Breast epithelium (tissue), 4 donors: ENCODE measurements at places on chromosomes 1 and 21. TPM values are rescaled to one million over a fixed set of nuclear protein-coding genes. Genes with fewer than 3 reads are reported as not detected.

DNA sequence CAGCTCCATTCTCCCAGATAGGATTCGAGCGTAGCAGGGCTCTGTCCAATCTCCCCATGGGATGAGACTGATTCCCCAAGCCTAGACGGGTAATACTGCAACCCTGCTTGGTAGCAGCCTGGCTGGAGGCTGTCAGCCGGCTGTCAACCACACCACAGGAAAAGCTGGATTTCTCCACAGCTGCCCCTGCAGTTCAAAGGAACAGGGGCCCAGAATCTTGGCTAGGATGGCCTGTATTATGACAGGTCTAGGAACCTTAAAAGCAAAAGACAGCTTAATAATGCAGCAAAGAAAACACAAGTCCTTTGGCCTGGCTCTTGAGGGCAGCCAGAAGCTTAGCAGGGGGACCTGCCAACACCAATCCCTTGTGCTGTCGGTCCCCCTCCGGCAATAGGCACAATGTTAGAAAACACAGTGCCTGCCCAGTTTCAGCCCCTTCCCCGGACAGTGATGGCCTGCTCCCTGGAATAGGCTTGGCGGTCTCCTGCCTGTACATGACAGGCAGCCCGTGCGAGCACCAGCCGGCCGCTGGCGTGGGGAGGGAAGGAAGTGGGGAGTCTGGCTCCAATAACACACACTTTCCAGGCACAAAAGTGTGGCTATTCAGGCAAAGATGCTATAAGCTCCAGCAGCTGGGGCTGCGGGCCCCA, 90.5 kb downstream of the TRABD2B start:
- H3K4me3 ChIP-seq, result no peak overlapping the region
- peak overlapping the region; percentile 7 for H3K27ac ChIP-seq
- H3K27me3 ChIP-seq, result no peaks in the 10 kb centered on the region
- H3K4me1 ChIP-seq, result peaks cover 5% of the 10 kb centered on the region

DNA sequence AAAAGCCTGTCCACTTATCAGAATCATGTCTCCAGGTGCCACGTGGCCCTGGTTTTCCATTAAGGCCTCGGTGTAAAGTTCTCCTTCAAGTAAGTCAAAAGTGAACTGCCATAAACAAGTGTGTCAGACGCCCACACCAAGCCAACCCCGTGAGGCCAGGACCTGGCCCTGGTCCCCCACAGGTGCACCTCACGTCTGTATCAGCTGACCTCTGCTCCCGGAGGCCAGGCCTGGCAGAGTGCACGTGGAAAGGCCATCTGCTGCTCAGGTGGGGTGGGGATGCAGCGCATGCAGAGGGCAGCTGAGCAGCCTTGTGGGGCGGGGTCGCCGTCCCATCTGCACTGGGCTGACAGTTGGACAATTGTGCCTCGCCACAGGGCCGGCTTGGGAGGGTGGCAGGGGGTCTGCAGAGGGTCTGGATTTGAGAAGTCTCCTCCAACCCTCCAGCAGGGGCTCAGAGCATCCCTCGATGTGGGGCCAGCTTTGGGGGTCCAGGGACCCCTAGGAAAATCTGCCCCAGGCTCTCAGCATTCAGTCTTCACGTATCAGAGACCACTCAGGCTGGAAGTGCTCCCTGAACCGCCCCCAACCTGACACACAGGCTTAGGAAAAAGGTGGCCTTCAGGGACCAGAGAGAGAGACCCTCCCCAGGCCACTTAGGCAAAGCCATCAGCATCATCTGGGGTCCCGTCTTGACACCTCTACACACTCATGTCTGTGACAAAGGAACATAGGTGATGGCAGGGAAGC, 3.0 kb downstream of the SLC19A1 start:
- no peak overlapping the region for H3K27ac ChIP-seq
- no peaks in the 10 kb centered on the region for H3K27me3 ChIP-seq
- peaks cover 6% of the 10 kb centered on the region for H3K4me1 ChIP-seq
- H3K36me3 ChIP-seq, result no peaks in the 10 kb centered on the region

DNA sequence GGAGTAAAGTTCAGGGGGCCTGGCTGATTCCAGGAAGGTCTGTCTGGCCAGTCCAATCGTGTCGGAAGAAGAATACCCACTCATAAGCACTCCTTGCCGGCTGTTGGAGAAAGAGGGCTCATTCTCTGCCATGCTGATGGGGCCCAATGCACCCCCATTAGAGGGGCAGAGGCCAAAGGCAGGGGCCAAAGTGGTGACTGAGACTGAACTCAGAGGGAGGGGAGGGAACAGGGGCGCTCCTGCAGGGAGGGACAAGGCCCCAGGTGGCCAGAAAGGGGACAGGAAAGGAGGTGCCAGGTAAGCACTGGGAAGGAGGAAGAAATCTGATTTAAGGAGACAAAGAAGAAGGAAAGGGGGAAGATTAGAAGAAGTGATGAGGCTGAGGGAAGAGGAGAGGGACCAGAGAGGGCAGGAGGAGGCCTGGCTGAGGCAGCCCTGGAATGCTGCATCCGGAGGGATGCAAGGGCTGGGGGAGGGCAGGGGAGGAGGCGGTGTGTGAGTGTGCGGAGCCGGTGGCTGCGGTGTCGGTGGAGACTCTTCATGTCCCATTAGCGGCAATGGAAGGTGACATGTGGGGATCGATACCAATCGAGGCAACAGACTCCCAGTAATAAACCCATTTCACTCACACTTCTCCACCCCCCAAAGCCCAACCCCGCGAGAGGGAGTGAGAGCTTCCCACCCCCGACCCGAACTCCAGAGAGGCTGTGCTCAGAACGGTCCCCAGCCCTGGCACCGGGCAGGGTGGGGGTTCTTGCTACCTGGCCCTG, 12.0 kb upstream of the ETV3L start:
- no peak overlapping the region for H3K4me3 ChIP-seq
- peak overlapping the region; percentile 5 for H3K27ac ChIP-seq
- no peak for DNase-seq
- no peaks in the 10 kb centered on the region for H3K36me3 ChIP-seq

- no peak overlapping the region for H3K27ac ChIP-seq
- peaks cover 12% of the 10 kb centered on the region for H3K36me3 ChIP-seq
- no peak for DNase-seq
Measured at GRCh38 chr1:62444701-62445100, 7.9 kb downstream of the USP1 start.

GRCh38 chr21:27122686-27123085, 155.8 kb upstream of the ADAMTS5 start:
- H3K27me3 ChIP-seq, result no peaks in the 10 kb centered on the region
- no peak for DNase-seq
- no peaks in the 10 kb centered on the region for H3K36me3 ChIP-seq
- no peaks in the 10 kb centered on the region for H3K4me1 ChIP-seq

PGLYRP3 gene
- not detected for total RNA-seq

- no peaks in the 10 kb centered on the region for H3K36me3 ChIP-seq
- H3K4me3 ChIP-seq, result no peak overlapping the region
- peaks cover 4% of the 10 kb centered on the region for H3K4me1 ChIP-seq
- DNase-seq, result no peak
- H3K27ac ChIP-seq, result peak overlapping the region; percentile 25
Measured at GRCh38 chr1:31752952-31753475, 11.1 kb downstream of the ADGRB2 start.

SGIP1 gene
- total RNA-seq, result 6.6 TPM

DNA sequence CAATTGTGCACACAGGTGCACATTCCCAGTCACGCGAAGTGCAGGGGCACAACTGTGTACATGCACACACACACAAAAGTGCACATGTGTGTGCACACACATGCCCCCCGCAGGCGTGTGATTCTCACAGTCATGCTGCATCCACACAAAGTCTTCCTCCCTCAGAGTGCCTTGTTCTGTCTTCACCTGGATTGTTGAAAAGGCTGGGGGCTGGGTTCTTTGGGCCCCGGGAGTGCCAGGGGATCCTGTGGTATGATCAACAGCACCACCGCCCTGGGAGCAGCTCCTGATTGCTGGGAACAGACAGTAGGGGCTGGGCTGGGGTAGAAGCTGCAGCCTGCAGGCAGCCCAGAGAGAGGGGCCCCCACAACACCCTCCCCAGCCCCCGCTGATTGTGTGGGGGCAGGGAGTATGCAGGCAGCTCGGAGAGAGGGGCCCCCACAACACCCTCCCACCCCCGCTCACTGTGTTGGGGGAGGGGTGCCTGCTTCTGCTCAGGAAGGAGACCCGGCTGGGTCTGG, 3.4 kb downstream of the COL18A1 start:
- DNase-seq, result no peak
- H3K4me3 ChIP-seq, result no peak overlapping the region
- H3K4me1 ChIP-seq, result peaks cover 25% of the 10 kb centered on the region
- H3K36me3 ChIP-seq, result no peaks in the 10 kb centered on the region

DNA sequence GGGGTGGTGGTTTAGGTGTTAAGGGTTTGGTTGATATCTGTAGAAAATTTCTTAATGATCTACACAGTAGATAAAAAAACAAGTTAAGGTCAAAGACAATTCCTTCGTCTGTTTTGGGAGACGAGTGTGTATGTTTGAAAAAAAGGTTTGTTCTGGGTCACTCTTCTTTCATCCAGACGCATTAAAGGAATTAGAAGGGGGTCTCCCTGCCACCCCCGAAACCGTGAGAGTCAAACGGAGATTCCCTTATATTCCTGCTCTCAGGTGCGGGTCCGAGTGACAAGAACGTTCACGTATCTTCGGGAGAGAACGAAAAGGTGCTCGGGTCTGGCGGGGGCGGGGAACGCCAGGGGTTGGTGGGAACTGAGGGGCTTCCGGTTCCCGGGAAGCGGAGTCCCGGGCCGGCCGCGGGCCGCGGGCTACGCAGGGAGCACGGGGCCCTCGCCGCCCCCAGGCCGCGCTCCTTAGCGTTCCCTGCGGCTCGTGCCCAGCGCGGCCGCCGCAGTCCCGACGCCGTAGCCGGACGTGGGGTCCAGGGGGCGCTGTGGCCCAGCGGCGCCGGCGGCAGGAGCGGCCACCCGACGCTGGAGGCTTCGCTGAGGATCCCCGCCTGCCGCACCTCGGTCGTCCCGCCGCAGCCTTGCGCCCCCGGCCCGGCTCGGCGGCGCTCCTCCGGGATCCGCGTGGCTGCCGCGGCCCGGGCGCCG, at the start of gene ZFYVE9:
TSS of gene ZFYVE9 (plus strand) at position 577 of the 707 bp plus-strand sequence. CDS start 91,118 bp downstream, outside the sequence.
- H3K27me3 ChIP-seq, result no peaks in the 10 kb centered on the region
- H3K27ac ChIP-seq, result peak within 1 kb of the TSS; percentile 99
- peak within 1 kb of the TSS; percentile 97 for H3K4me3 ChIP-seq
- peaks cover 9% of the 10 kb centered on the region for H3K4me1 ChIP-seq
- DNase-seq, result peak; percentile 33
- H3K36me3 ChIP-seq, result no peaks in the 10 kb centered on the region

DNA sequence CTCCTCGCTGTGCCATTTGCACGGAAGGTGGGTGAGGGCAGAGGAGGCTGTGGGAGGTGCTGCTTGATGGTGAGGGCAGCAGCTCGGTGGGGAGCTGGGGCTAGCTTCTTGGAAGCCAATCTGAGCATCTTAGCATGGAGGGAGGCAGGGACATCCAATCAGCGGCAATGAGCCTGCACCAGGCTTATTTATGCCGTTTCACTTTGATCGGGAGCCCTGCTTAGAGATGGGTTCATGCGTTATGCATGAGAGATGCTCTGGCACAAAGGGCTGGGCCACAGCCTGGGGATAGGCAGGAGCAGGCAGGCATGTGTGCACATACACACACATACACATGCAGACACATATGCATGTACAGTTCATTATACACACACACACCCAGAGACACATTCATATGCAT, 220.2 kb downstream of the GRIK3 start:
- H3K4me3 ChIP-seq, result no peak overlapping the region
- no peaks in the 10 kb centered on the region for H3K27me3 ChIP-seq
- H3K36me3 ChIP-seq, result no peaks in the 10 kb centered on the region
- H3K4me1 ChIP-seq, result no peaks in the 10 kb centered on the region

- DNase-seq, result no peak
- H3K27ac ChIP-seq, result peak overlapping the region; percentile 99
- peak overlapping the region; percentile 94 for H3K4me3 ChIP-seq
- H3K4me1 ChIP-seq, result peaks cover 11% of the 10 kb centered on the region
- no peaks in the 10 kb centered on the region for H3K27me3 ChIP-seq
- no peaks in the 10 kb centered on the region for H3K36me3 ChIP-seq
Measured at GRCh38 chr1:212286556-212287131, 1.4 kb downstream of the PPP2R5A start.

DNA sequence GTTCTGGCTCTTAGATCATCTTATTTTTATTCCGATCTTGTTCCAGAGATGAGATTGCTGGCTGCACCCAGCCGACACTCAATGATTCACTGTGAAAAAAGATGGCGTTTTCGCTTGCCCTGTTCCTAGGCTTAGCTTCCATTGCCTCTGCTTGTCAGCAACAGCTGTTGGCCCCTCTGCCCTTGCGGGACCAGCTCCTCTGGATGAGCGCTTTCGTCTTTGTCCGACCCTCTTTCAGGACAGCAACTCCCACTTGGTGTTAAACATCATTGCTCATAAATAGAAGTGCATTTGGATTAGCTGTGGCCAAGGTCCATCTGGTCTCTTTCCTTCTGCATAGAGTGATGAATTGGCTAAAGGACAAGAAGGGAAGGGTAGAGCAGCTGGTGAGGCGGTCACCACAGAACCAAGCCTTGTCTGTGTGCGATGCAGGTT, 43.5 kb upstream of the SCCPDH start:
- H3K36me3 ChIP-seq, result no peaks in the 10 kb centered on the region
- no peak overlapping the region for H3K27ac ChIP-seq
- H3K27me3 ChIP-seq, result no peaks in the 10 kb centered on the region
- no peaks in the 10 kb centered on the region for H3K4me1 ChIP-seq

E2F2 gene
- total RNA-seq, result 0.73 TPM

DNA sequence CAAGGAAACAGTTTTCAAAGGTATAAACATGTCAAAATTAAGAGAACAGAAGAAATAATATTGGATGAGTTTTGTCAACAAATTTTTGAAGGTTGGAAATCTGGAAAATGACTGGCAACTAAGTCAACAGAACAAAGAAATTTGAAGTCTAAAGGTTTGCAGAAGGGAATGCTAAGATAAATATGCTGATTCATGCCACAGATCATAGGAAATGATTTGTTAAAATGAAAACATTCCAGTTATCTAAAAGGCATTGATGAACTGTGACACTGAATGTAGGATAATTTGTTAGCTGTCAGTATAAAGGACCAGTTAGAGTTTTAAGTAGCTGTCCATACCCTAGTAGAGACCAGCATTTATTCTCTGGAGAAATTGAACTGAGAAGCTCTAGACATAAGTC, 157.9 kb upstream of the CHRM3 start:
- H3K27ac ChIP-seq, result no peak overlapping the region
- no peak for DNase-seq
- no peak overlapping the region for H3K4me3 ChIP-seq
- no peaks in the 10 kb centered on the region for H3K36me3 ChIP-seq
- H3K27me3 ChIP-seq, result no peaks in the 10 kb centered on the region

GRCh38 chr1:31985430-31985829, 28.2 kb upstream of the KHDRBS1 start:
- DNase-seq, result no peak
- no peaks in the 10 kb centered on the region for H3K36me3 ChIP-seq
- H3K27ac ChIP-seq, result peak overlapping the region; percentile 48
- no peak overlapping the region for H3K4me3 ChIP-seq
- H3K4me1 ChIP-seq, result no peaks in the 10 kb centered on the region

- no peak overlapping the region for H3K4me3 ChIP-seq
- DNase-seq, result no peak
- no peaks in the 10 kb centered on the region for H3K27me3 ChIP-seq
- H3K4me1 ChIP-seq, result peaks cover 9% of the 10 kb centered on the region
- H3K27ac ChIP-seq, result peak overlapping the region; percentile 70
Measured at GRCh38 chr21:42263591-42264131, 44.7 kb downstream of the ABCG1 start.

- H3K36me3 ChIP-seq, result no peaks in the 10 kb centered on the region
- no peak overlapping the region for H3K4me3 ChIP-seq
- H3K4me1 ChIP-seq, result no peaks in the 10 kb centered on the region
- no peak for DNase-seq
- no peaks in the 10 kb centered on the region for H3K27me3 ChIP-seq
- no peak overlapping the region for H3K27ac ChIP-seq
Measured at GRCh38 chr1:247375747-247376146, 40.2 kb upstream of the NLRP3 start.

MPL gene
- total RNA-seq, result not detected

- H3K27ac ChIP-seq, result no peak overlapping the region
- no peaks in the 10 kb centered on the region for H3K36me3 ChIP-seq
- no peaks in the 10 kb centered on the region for H3K4me1 ChIP-seq
- DNase-seq, result no peak
- H3K4me3 ChIP-seq, result no peak overlapping the region
Measured at GRCh38 chr1:67738401-67738800, 53.4 kb downstream of the GADD45A start.

SRSF11 gene
- total RNA-seq, result 200 TPM
